ENCODE measurements at places on chromosomes 1 and 21.
A peak's percentile ranks its signal among the peaks of the same experiment; 100 is the strongest.

DNA sequence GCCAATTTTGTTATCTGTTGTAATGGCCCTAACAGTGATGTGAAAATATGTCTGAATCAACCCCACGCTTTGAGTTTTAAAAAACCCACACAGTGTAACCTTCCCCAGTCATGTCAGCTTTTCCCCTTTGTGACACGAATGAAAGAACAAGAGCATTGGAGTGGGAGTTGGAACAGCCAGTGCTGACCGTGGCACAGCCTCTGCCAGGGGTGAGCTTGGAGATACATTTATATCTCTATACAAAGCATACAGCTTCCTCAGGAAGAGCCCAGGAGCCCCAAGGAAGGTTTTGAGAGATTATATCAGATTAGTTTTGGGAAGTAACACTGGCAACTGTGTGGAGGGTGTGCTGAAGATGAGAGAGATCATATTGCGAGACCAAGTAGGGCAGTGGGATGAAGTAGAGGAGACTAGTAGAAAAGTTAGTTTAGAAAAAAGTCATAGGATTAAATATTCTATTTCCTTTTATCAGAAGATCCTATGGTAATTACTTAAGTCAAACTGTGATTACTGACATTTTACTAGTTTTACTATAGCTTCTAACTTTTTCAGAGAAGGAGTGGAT is 15.9 kb downstream of the LRRC8B start:
- DNase-seq, result no peak

DNA sequence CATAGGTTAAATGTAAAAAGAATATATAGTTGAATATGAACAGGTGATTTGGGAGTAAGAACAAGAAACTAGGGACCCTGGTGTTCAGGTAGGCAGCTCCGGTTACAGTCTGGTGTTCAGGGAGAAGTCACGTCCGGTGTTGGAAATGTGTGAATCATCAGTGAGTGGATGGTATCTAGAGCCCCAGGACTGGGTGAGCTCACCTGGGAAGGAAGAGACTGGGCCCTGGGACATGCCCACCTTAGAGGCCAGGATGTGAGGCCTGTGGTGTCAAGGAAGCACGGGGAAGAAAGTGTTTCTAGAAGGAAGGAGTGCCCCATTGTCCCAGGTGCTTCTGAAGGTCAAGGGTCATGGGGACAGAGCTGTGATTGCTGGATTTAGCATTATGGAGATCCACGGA is 1.5 kb upstream of the GJB3 start:
- DNase-seq, result no peak

DNA sequence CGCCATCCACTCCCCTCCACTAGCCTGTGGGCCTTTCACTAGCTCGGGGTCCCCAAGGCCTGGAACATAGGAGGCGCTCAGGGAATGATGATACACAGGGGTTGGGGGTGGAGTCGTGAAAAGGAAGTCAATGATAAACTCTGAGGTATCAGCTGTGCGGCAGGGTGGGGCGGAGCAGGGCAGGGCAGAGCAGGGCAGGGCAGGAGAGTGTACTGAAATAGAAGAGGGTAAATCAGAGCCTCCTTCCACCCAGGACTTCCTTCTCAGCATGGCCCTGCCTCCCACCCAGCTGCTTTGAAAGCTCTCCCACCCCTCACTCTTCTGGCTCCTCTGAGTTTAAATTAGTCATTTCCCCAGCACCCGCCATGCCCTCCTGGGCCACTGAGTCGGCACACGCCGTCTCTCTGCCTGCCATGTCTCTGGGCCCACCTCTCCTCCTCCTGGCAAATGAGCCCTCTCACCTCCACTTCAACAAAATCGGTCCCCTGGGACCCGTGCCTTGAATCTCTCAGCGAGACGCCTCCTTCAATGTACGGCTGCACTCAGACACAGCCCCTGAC is 16.9 kb downstream of the CAPZB start:
- peak; percentile 54 for DNase-seq

DNA sequence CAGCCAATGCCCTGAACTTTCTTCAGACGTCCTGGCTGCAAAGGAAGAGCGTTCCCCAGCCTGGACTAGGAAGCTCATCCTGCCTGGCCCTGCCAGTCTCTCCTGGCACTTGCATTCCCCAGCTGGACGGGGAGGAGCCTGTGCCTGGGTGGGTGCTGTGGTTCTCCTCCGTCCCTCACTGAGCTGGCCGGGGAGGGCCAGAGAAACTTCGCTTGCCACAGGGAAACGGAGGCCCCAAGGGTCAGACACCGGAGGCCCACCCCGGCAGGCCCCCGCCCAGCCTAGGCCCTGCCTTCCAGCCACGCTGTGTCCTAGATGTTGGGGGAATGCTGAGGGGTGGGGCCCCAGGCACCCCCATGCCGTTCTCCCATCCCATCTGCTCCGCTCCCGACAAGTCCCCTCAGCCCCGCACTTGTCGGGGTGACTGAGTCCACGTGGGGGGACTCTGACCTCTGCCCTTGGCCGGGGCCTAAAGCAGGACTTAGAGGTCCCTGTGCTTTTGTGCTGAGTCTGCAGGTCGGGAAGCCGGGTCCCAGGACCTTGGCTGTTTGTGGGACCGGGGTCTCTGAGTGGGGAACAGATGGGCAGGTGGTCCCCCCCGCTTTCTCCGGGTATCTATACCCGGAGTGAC is 4.8 kb downstream of the FTCD start:
- DNase-seq, result no peak

GRCh38 chr1:22662318-22662717 is 9.3 kb downstream of the C1QB start:
- DNase-seq, result no peak

- DNase-seq, result no peak
These were observed 79.3 kb upstream of the C1orf87 start for GRCh38 chr1:60152891-60153290.

GRCh38 chr21:42649122-42650032 is 4.0 kb upstream of the PDE9A start:
- no peak for DNase-seq

- no peak for DNase-seq
These were observed 7.6 kb downstream of the EDN2 start for GRCh38 chr1:41476807-41477361.

DNA sequence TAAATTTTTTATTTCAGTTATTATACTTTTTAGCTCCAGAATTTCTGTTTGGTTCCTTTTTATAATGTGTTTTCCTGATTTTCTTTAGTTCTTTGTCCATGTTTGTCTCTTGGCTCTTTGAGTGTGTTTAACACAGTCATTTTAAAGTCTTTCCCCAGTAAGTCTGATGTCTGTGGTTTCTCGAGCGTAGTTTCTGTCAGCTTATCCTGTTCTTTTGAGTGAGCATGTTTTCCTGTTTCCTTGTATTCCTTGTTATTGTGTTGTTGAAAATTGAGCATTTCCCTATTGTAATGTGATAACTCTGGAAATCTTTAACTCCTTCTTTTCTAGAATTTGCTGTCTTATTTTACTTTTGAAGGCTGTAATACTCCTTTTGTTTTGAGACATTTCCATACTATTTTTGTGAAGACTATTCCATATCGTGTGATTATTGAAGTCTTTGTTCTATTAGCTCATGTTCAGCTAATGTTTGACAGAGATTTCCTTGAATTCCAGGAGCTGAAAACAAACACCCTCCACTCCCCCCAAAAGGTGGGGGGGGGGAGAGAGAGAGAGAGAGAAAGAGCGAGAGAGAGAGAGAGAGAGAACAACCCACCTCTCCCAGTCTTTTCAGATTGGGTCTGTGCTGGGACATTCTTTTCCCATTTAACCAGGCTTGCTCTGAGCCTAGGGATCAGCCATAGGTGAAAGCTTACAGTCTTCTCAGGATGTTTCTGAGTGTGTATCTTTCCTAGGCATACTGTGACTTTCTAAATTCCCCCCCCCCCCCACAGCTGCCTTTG is 38.3 kb downstream of the SDCCAG8 start:
- no peak for DNase-seq

- DNase-seq, result no peak
These were observed 1.1 kb downstream of the LPGAT1 start for GRCh38 chr1:211829343-211830054.

DNA sequence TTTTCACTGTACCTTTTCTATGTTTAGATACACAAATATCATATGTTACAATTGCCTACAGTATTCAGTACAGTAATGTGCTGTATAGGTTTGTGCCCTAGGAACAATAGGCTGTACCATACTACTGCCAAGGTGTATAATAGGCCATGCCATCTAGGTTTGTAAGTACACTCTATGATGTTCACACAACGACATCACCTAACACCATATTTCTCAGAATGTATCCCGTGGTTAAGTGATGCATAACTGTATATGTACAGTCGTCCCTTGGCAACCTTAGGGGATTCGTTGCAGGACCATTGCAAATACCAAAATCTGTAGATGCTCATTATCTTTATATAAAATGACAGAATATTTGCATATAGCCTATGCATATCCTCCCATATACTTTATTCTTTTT is 5.8 kb upstream of the SSR2 start:
- DNase-seq, result no peak

- DNase-seq, result no peak
These were observed 61.2 kb upstream of the CASZ1 start for GRCh38 chr1:10857687-10858086.

- no peak for DNase-seq
These were observed 141.9 kb downstream of the SDCCAG8 start for GRCh38 chr1:243397613-243398321.

DNA sequence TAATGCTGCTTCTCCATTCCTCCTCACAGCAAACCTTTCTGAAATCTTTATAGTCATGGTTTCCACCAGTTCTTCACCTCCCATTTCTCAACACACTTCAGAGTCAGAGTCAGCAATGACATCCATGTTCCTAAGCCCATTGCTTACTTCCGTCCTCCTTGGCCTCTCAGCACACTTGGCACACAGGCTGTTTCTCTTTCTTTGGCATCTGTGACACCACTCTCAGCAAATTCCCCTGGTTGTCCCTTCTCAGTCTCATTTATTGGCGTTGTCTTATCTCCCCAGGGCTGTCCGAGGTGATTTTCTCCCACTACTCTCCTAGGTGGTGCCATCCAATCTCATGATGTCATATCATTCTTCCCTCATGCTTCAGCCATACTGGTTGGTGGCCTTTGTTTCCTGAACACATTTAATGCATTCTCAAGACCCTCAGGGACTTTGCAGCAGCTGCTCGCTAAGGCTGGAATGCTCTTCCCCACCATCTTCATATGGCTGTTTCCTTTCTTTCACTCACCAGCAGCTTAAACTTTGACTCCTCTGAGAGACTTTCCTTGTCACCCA is 3.3 kb upstream of the LGALS8 start:
- no peak for DNase-seq

- no peak for DNase-seq
These were observed 86.7 kb upstream of the POU3F1 start for GRCh38 chr1:38133304-38133703.

GRCh38 chr1:60921175-60921574 is 161.2 kb upstream of the NFIA start:
- DNase-seq, result no peak

GRCh38 chr1:94265906-94266305 is 28.5 kb upstream of the ARHGAP29 start:
- DNase-seq, result no peak

- no peak for DNase-seq
These were observed 72.7 kb upstream of the LYST start for GRCh38 chr1:235939480-235939775.

DNA sequence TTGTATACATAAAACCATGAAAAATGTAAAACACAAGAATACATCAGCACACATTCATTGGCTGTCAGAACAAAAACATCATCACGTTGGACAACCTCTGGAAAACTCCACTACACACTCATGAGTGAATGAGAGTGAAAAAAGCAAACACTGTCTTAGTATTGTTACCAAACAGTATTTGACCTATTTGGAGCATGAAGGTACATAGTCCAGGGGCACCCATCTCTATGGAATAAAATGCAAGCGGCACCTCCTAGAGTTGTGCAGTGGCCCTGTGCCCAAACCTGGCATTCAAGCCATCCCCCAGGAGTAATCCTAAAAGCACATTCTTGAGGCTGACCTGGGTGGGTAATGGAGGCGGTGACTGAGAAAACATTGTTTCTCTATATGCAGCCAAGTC is 67.0 kb upstream of the SOD1 start:
- DNase-seq, result no peak

- DNase-seq, result no peak
These were observed 38.3 kb downstream of the ECE1 start for GRCh38 chr1:21251773-21252471.

- no peak for DNase-seq
These were observed 15.2 kb downstream of the TINAGL1 start for GRCh38 chr1:31591425-31592093.

DNA sequence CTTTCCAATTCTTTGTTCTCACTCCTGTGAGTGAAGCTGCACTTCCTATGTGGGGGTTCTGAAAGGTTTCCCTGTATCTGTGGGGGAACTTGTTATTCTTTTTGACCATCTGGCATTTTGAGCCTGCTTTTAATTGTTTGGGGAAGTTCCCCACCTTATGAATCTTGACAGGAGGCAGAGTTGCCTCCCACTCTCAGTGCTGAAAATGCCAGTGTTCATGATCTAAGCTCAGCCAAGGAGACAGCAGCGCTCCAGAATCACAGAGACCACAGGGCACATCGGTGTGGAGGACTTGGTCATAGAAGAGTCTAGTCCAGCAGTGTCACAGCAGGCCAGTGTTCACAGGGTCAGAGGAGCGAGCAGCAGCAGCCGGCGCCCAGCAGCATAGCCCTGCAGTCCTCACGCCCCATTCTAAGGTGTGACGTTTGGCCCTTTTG is 63.8 kb upstream of the PRDX6 start:
- no peak for DNase-seq

DNA sequence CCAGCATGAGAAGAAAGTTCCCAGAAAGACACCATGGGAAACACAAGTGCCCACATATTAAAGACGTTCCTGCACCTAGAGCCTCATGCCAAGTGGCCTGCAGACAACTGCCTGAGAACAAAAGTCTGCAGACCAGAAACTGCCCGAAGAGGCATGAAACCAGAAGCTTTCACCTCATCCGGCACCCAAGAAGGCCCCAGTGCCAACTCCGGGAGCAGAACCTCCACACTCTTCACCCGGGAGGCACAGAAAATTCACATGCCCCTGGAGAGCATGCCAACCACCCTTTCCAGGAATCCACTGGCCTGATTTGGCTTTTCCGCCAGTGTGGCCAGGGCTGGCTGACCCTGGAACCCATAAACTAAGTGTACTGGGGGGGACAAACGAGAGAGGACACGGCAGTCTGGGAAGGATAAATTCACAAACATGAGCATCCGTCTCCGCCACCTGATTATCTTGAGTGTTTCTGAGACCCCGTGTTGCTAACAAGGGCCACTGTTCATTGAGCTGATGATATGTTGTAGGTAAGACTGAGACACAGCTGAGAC is 6.8 kb downstream of the TFF2 start:
- no peak for DNase-seq

- DNase-seq, result no peak
These were observed 2.3 kb upstream of the MED18 start for GRCh38 chr1:28326515-28326914.

DNA sequence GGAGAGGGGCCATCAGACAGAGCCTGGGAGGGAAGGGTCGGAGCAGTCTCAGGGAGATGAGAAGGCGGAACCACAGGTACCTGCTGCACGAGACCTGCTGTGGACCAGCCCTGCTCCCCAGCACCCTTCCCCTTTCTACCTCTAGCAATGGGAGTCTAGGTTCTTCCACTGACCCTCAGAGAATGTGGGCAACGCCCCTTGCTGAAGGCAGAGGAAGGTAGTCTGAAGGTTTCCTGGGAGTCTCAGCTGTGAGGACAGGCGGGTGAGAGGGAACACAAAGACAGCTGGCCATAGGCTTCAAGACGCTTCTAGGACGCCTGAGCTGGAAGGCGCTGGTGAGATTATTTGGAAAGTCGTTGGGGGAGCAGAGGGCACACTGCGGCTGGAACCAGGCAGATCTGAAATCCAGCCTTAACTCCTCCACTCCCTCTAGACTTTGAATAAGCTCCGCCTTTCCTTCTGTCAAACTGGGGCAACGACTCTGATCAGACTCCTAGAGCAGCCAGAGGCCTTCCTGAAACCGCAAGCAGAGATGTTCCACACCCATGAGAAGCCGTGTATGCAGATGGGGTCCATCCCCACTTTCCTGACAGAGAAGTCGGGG is 18.1 kb downstream of the SLC45A3 start:
- DNase-seq, result no peak
